ENCODE measurements at places on chromosomes 3 and 15.

- DNase-seq: no peak
These were observed 992.4 kb downstream of the NAALADL2 start for GRCh38 chr3:175851541-175851940.

- no peak for DNase-seq
These were observed 41.5 kb downstream of the GPD1L start for GRCh38 chr3:32147933-32148332.

- DNase-seq: no peak
These were observed 173.5 kb downstream of the KLF13 start for GRCh38 chr15:31499953-31500765.

DNA sequence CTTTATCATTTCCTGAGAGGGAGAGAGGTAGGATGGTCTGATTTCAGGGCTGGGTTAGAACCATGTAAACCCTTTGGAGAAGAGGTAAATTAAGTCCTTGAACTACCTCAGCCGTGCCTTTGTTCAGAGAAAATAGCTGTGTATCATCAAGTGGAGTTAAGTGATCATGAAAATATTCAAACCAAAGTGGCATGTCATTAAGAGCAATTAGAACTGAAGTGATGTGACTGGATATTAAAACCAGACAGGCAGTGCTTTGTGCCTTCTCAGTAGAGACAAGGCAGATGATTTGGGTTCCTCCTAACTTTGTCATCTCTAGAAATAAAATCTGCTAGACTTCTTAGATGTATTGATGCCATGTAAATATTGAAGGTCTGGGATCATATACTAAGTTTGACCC is 171.5 kb downstream of the IL5RA start:
- no peak for DNase-seq

- no peak for DNase-seq
These were observed 295.0 kb upstream of the RORA start for GRCh38 chr15:61524086-61524485.

GRCh38 chr15:74243431-74243830 is 7.3 kb downstream of the CCDC33 start:
- no peak for DNase-seq

DNA sequence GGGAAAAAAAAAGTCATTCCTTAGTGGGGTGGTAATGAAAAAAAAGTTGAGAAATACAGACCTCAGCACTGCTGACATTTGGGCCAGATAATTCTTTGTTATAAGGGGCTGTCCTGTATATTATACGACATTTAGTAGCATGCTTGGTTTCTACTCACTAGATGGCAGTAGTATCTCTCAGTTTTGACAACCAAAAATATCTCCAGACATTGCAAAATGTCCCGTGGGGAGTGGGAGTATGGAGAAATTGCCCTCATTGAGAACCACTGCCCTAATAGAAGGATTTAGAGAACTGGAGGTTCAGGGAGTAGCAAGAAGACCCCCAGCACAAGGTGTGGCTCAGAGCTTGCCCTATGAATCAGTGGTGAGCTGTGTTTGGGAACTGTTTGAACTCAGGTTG is 28.6 kb upstream of the TEX264 start:
- DNase-seq: no peak

- DNase-seq: no peak
These were observed 32.5 kb downstream of the PHC3 start for GRCh38 chr3:170149016-170149415.

GRCh38 chr3:108124337-108125152 is 33.7 kb upstream of the CD47 start:
- DNase-seq: peak; percentile 78

GRCh38 chr3:59424268-59425010 is 374.6 kb upstream of the CFAP20DC start:
- DNase-seq: peak; percentile 9

GRCh38 chr3:109114746-109115145 is 3.2 kb downstream of the MORC1 start:
- no peak for DNase-seq

GRCh38 chr15:93312891-93313486 is 224.0 kb upstream of the RGMA start:
- no peak for DNase-seq

DNA sequence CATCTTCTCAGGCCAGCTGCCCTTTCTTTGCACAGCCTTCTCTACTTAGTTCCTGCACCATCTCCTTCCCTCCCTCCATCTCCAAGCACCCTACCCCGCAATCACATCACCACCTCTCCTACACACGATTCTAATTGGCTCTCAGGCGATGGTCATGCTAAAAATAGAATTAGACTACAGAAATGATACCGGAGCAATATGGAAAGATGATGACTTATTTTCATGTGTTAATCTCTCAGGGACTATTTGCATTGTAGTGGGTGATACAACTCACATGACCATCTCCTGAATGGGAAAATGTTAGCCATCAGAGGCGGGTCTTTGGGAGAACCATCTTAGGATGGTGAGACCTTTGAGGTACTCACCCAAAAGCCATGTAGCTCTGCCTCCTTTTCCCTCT is 54.7 kb upstream of the PPARG start:
- no peak for DNase-seq

DNA sequence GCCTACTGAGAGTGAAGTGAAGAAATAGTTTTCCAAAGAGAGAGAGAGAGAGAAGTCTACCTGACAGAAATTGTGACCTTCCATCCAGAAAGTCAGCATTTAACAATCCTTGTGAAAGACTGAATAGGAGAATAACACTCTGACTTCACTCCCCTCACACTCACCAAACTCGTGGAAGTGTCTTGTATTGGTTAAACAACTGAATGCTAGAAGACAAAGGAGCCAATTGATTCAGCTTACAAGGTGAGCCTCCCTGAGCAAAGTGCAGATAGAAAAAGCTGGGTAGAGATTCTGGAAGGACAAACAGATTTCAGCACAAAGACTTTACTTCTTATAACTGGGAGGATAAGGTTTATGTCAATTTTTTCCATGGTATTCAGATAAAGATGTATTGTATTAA is 40.8 kb upstream of the OSTN start:
- no peak for DNase-seq

DNA sequence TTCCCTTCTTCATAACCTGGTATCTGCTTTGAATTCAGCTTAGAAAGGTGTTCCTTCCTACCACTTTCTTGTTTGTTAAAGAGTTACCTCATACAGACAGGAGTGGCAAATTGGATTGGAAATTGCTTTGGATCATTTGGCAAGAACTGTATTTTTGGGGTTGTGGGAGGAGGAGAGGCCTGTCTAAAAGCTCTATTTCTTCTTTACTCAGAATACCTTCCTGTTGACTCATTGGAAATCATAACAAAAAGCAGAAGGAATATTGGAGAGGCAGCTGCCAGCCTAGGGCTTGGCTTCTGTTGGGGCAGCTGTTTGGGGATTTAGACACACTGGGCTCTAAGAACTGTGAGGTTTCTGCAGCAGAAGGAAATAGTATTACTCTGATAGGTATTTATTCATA is 14.2 kb downstream of the IQGAP1 start:
- no peak for DNase-seq

GRCh38 chr15:68631601-68632051 is 52.8 kb downstream of the CORO2B start:
- no peak for DNase-seq

DNA sequence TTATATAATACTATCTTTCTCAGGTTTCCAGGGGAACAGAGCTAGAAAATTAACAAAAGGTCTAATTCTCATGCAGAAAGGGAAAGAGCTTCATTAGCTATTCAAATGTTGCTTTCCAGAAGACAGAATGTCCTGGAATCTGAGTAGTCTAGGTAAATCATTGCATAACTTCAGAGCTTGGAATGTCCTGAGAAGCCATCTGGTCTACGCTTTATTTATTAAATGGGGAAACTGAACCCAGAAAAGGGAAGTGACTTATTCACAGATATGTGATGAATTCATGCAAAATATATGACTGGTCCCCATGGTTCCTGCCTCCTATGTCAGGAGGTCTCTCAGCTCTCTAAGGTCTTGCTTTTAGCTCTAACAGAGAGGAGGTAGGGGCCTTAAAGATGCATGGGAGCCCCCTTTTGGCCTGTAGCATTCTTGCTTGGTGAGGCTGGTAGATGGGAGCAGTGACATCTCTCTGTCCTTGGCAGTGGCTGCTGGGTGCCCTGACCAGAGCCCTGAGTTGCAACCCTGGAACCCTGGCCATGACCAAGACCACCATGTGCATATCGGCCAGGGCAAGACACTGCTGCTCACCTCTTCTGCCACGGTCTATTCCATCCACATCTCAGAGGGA is 99.2 kb downstream of the CEMIP start:
- DNase-seq: no peak

- peak; percentile 12 for DNase-seq
These were observed at the start of gene CFAP161 for GRCh38 chr15:81133782-81134461. CFAP161 (plus strand) TSS chr15:81134270; CDS start chr15:81134330, 60 bp downstream.

DNA sequence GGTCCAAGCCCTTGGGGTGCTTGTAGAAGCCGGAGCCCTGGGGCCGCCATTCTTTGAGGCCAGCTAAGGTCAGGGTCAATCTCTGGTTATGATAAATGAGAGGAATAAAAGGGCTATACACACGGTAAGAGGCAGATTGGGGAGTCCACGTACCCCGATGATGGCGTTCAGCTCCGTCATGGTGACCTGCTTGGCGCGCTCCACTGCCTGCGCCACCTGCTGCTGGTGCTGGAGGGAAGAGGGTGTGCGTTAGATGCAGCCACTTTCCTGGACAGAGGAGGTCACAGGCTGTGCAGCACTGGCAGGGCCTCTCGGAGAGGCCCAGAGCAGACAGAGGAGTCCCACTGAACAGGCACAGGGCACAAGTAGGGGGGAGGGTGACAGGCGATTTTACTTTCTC is 23.3 kb downstream of the TLE3 start:
- DNase-seq: no peak

DNA sequence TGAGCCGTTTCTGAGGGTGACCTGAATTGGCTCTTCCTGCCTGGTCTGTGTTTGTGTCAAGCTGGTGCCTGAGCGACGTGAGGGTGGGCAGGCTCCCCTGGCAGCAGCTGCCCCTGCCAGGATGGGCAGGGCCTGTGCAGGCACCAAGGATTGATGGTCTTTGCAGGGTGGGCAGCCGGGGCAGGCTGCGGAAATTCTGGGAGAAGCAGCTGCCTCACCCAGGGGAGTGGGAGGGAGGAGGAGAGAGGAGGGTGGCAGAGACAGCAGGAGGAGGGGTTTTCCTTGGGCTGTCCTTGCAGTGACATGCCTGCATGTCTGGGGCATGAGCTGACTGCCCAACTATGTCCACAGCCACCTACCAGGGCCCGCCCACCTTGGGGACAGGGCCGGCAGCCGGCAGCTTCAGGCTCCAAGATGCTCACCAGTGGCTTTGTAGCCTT is 27.9 kb upstream of the SLC6A6 start:
- DNase-seq: no peak

- DNase-seq: no peak
These were observed 10.7 kb upstream of the HACD2 start for GRCh38 chr3:123595396-123596180.

DNA sequence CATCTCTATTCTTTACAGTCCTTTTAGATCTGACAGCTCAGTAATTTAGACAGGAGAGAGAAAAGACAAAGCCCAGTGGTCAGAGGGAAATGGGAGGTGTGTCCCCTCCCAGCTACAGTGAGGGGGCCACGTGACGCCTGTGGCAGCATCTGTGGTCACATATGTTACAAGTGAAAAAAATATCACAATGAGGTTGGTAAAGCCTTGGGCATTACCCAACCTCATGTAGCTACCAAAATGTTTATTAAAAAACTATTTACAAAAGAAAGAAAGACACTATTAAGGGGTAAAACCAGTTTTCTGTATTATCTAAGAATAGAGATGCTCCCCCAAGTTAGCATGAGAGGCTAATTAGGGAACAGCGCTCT is 42.9 kb upstream of the PLCL2 start:
- DNase-seq: peak; percentile 39

All from activated naive CD4-positive, alpha-beta T cell treated with Interleukin-2 at 50 U/mL for 16 hours (primary cell).